ENCODE measurements at places on chromosomes 2 and 18.

GRCh38 chr18:46279673-46280072, 175.5 kb downstream of the HAUS1 start:
- no peak for DNase-seq

DNA sequence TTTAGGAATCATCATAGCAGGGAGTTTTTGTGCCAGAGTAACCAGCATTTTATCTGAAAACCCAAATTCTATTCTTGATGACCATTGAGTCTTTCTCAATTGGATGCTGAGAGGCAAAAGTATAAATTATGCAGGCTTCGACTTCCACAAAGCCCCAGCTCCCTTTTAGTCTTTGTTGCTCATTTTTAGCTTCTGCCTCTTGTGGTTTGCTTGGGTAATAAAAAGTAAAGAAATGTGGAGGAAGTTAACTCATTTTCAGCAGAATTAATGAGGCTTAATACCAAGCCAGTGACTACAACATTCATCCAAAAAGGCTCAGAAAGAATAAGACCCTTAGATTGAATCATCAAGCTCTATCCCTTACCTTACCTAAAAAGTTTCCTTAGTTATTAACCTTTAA, 18.6 kb downstream of the ERMN start:
- no peak for DNase-seq

DNA sequence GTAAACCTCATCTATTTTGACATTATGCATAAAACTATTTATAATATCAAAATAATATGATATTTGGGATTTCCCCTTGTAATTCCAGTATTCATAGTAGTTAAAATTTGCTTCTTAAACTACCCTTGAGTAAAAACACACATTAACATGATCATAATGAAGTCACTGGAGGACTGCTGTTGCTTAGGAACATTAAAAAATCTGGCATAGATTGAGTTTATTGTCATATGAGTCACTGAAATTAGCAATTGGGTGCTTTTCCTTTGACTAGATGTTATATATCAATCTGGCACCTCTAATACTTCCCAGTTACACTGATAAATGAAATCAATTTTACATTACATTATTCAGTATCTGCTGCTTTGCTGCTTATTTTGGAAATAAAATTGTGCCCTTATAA, 57.0 kb upstream of the ZC3H15 start:
- DNase-seq: no peak

DNA sequence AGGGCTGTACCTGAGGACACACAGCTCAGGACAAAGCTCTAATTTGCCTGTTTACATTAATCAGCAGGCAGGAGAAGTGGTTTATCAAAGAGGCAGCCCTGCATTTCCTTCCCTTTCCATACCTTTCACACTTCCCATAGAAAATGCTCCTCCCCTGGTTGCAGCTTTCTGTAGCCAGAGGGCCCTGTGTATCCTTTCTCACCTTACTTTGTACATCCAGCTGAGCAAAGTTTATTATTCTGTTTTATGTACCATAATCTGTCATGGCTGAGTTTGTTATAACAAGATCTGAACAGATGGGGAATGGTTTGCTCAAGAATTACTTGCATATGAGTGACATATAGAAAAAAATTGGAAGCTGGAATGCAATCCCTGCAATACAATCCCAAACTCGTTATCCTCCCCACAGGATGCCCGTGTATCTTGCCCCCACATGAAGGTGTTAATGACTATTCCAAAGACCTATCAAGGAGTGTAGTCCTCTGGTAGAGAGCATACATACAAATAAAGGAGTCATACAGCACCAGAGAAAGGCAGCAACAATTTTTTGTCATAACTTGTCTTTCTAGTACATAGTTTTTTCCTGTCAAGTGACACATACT, 1025.8 kb upstream of the KLHL29 start:
- no peak for DNase-seq

DNA sequence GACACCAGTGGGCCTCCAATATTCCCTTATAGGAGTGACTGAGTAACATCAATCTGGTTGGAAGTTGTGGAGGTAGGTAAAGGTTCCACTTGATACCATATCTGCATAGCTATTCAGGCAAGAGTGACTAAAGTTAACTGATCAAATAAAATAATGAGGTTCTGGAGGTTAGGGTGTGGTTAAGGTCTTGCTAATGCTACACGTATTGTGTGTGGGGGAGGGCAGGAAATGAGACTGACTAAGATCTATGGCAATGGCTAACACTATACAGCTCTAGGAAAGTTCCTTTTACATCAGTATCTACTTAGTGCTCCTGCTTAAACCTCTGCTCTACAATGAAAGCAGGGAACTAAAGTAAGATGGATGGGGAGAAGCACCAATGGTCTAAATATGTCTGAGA, 149.1 kb upstream of the MGAT5 start:
- no peak for DNase-seq

- no peak for DNase-seq
Observed at GRCh38 chr18:54086863-54087262, 137.6 kb downstream of the MBD2 start.

DNA sequence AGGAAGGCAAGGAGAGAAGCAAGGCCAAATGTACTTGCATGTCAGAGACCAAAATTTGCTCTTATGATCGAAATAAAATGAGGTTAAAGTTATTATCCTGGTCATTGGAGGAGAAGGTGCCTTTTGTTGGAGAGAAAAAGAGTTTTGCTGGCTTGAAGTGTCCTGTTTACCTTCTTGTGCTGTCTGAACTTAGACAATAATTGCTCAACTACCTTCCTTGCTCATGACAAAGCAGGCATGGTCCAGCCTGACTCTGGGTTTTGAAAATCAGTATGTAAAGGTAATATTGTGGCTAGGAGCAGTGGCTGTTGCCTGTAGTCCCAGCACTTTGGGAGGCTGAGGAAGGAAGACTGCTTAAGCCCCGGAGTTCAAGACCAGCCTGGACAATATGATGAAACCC, 89.1 kb downstream of the MEIS1 start:
- no peak for DNase-seq

- no peak for DNase-seq
Observed at GRCh38 chr2:88199912-88200682, 30.0 kb downstream of the THNSL2 start.

DNA sequence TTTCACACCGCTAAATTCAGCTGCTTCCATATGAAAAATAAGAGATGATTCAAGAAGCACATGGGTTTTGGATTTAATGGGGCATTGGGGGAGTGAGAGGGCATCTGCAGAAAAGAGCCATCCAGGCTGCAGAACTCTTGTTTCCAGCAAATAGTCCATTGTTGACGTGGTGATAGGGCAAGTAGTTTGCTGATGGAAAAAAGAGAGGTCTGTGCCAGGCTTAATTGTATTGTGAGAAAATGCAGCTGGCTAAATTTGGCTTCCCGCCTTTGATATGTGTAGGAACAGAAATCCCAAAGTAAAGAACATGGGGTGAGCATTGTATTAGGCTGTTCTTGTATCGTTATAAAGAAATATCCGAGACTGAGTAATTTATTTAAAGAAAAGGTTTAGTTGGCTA, 199.5 kb downstream of the SETBP1 start:
- DNase-seq: no peak

- DNase-seq: no peak
Observed at GRCh38 chr2:206639636-206640035, 2.7 kb upstream of the FAM237A start.

- DNase-seq: no peak
Observed at GRCh38 chr2:24745825-24746224, 47.4 kb downstream of the PTRHD1 start.

- DNase-seq: no peak
Observed at GRCh38 chr2:204335451-204336058, 209.7 kb upstream of the PARD3B start.

DNA sequence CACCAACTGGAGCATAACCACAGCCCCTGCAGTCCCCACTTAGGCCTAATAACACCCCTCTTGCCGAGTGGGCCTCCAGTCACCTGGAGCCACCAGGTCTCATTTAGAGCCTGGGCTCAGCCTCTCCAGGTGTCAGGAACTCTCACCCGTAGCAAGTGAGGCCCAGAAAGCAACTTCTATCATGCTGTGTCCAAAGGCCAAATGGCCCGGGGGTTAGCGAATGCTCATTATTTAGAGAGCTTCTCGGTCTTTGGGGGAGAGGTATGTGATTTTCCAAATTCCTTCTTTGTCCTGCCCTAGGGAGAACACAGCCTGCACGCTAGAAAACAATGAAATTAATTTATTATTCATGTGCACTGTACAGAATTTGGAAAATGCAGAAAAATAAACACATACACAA, 109.9 kb upstream of the PTPRM start:
- DNase-seq: no peak

- no peak for DNase-seq
Observed at GRCh38 chr2:85890522-85891176, 1.9 kb upstream of the ST3GAL5 start.

- no peak for DNase-seq
Observed at GRCh38 chr2:190904640-190905261, 24.1 kb downstream of the GLS start.

- no peak for DNase-seq
Observed at GRCh38 chr2:233803994-233804393, 25.9 kb downstream of the MROH2A start.

- DNase-seq: no peak
Observed at GRCh38 chr2:100422320-100423055, 5.0 kb upstream of the CHST10 start.

GRCh38 chr2:28598484-28598883, 102.6 kb downstream of the PLB1 start:
- DNase-seq: no peak

DNA sequence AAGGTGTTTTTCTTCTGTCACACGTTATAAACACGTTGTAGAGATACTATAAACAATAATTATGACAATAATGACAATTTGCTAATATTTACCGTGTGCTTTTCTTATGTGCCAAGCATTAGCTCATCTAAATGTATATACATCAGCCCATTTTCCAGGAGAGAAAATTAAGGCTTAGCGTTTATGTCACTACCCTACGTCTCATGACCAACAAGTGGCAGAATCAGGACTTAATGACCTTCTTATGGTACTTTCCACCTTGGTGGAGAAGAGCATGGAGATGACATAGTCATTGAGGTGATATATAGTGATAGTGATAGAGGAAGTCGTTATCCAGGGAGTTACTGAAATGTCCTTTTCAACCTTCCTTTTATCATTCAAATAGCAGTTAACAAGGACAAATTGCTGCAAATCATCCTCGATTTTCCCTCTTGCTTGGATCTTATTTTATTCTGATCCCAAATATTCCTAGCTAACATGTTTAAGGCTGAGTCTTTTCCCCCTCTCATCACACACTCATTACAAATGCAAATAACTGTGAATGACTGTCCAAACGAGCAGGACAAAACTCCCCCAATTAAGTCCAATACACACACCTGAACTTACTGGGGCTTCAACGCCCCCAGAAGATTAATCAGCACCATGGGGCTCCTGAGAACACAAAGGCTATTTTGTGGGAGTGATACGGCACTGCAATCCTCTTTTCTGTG, 27.3 kb downstream of the SPRED2 start:
- no peak for DNase-seq

- no peak for DNase-seq
Observed at GRCh38 chr2:37797081-37797480, 125.6 kb upstream of the CDC42EP3 start.

GRCh38 chr2:21381421-21381820, 257.7 kb downstream of the TDRD15 start:
- DNase-seq: no peak

- DNase-seq: no peak
Observed at GRCh38 chr18:23844991-23845680, 155.9 kb downstream of the LAMA3 start.

DNA sequence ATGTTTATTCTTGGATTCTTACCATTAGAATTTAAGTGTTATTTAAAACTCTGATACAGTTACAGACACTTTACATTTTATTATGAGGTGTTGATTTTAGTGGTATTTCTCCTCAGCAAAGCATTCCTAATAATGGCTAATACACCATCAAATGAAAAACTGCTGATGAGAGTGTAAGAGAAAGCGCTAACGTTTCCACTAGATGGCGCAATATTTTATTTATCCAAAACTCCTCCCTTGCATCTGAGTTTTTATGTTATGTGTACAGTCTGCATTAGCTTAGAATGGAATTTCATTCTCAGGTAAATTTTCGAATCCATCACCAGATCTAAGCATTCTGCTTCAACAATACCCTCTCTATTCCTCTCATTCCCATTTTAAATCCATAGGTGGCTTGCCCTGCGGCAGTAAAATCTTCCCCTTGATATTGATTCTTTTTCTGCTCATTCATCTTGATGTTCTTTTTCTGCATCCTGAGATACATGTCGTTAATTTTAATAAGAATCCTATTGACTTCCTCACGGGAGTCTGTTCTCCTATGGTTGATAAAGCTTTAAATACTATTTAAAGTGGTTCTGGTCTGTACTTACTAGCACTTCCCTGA, 53.9 kb downstream of the PRKRA start:
- DNase-seq: no peak

GRCh38 chr18:10388373-10388772, 66.1 kb upstream of the APCDD1 start:
- no peak for DNase-seq

GRCh38 chr2:85470850-85471800, 52.6 kb downstream of the SH2D6 start:
- DNase-seq: no peak

GRCh38 chr2:191365089-191365488, 119.9 kb downstream of the MYO1B start:
- no peak for DNase-seq

DNA sequence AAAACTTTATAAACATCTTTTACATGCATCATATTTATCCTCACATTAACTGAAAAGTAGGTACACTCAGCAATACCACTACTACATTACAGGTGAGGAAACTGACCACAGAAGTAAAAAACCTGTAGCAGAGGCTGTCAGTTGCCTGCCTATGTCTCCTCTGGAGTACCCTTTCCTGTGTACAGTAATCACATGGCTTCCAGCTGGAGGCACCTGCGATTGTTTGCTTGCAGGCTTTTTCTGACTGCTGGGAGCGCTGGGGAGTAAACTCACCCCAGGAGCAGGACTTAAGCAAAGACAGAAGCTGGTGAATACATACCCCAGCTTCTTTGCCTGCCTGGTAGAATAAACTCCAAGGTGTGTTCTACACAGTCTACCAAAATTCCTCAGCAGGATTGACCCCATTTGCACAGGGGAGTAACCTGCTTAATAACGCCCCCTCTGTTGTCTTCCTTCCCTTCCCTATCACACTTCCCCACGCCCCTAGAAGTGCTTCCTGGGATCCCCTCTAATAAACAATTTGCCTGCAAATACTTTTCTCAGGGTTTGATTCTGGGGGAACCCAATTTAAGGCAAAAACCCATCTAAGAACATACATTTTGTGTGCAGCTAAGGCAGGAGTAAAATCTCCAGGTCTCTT, 138.9 kb downstream of the PTH2R start:
- DNase-seq: no peak

DNA sequence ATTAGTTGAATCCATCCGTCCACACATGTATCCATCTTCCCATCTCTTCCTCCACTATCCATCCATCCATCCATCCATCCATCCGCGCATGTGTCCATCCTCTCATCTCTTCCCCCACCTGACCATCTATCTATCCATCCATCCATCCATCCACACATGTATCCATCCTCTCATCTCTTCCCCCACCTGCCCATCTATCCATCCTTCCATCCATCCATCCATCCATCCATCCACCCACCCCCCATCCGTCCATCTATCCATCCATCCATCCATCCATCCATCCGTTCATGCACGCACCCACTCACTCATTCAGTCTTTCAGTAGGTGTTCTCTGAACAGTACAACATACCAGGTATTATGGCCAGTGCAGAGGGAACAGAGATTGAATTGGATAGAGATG, 18.9 kb upstream of the GREB1 start:
- no peak for DNase-seq

Measured in GM12892 (cell line).